ENCODE measurements at places on chromosomes 4 and X.

GRCh38 chrX:154436983-154437752, at the start of gene GDI1:
TSS of gene GDI1 (plus strand) at chrX:154437154. CDS start at chrX:154437255, 101 bp downstream.
- no peak for DNase-seq

DNA sequence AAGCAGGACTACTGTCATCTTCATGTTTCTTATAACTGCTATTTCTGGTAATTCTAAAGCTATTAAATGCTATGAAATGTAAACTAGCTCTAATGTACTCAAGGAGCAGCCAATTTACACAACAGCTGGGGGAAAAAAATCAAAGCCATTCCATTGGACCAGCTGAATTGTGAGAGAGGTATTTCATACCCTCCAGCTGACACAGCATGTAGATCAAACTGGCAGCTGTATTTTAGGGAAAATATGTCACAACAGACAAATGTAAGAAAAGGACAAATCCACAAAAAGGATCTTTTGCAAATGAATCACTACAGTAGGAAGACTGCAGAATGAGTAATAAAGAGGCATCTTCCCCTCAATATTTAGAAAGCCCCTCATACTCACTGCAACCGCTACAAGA, 65.2 kb upstream of the FAM47B start:
- DNase-seq, result no peak

DNA sequence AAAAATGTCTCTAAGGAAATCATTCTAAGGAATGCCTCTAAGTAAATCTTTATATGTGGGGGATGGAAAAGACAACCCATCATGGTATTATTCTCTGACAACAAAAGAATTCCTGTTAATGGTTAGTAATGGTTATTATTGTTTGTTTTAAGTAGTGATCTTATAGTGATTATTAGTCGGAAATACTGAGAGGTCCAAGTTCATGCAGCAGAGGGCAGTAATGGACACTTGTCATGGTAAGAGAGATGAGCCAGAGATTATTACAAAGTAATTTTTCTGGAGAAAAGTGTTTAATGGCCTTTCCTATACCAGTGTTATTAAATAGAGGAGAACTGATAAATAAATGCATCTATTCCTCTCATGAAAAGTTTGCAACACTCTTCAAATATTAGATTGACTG, 8.1 kb upstream of the DKK2 start:
- no peak for DNase-seq

DNA sequence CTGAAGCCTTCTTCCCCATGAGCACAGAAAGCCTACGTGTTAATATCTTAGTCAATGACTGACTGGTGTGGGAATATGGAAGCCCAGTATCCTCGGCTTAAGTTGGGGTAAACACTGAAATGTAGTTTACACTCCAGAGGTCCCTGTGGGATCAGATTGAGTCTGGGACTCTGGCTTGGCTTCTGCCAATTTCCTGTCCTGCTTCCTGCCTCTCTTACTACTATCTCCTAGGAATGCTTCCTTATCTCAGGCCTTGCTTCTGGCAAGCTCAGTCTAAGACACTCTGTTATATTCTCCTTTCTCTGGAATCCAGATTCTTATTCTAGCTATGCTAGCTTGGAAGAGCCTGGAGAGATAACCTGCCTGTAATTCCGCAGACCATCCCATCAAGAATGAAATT, 174.0 kb upstream of the LDB2 start:
- DNase-seq, result no peak

GRCh38 chr4:71867598-71867997, 83.7 kb upstream of the GC start:
- DNase-seq, result no peak

- no peak for DNase-seq
Observed at GRCh38 chrX:1483843-1484637, 31.3 kb upstream of the ASMTL start.

DNA sequence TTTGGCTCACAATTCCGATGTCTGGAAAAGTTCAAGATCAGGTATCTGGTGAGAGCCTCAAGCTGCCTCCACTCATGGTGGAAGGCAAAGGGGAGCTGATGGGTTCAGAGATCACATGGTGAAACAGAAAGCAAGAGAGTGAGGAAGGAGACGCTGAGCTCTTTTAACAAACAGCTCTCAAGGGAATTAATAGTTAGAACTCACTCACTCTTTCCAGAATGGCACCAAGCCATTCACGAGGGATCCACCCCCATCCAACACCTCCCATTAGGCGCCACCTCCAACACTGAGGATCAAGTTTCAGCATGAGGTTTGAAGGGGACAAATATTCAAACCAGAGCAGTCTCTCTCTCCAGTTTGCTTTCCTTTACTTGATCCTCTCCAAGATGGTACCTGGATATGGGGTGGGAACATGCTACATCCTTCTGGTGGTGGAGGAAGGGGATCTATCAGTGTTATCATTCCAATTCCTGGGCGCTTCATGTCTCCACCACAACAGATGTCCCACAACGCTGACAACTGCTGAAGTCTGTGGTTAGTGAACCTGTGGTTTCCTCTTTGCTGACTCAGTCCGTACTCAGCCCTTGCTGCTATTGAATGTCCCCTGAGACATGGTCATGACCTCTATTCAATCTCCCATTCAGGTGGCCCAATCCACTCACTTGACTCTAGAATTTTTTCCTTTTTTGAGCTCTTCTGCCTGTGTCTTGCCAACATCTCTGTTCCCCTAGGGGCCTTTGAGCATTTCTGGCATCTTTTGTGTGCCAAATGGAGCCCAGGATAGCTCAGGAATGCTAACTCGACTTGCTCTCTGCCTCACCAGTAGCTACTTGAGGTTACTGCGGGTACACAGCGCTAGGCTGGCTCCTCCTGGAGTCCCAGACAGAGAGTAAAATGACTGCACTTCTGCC, 395.2 kb downstream of the MID1IP1 start:
- peak; percentile 16 for DNase-seq

GRCh38 chr4:87882321-87882720, 49.6 kb downstream of the MEPE start:
- no peak for DNase-seq
